ENCODE measurements at places on chromosomes 12 and 14. TPM values are rescaled to one million over a fixed set of nuclear protein-coding genes. Genes with fewer than 3 reads are reported as not detected.

DNA sequence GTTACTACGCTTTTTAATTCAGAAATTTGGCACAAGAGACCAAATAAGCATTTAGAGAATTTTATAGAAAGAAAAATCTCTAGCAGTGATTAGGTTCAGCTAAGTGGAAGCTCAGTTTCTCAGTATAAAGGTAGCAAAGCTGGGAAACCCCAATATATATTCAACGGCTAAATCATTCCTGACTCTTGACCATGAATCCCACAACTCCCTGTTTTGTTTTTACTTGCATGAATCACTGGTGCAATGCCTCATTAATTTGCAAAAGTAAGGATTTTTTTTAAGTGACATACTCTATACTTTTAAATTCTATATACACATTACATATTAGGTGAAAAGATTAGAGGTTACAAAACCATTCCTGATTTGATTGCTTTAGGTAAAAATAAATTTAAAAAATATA, 74.3 kb upstream of the PLEKHG7 start:
- no peak for DNase-seq

Gene EXOC3L4
- total RNA-seq = not detected

- DNase-seq = no peak
These were observed 23.1 kb upstream of the DGLUCY start for GRCh38 chr14:91090743-91091142.

Gene BEST3
- total RNA-seq = 0.82 TPM

DNA sequence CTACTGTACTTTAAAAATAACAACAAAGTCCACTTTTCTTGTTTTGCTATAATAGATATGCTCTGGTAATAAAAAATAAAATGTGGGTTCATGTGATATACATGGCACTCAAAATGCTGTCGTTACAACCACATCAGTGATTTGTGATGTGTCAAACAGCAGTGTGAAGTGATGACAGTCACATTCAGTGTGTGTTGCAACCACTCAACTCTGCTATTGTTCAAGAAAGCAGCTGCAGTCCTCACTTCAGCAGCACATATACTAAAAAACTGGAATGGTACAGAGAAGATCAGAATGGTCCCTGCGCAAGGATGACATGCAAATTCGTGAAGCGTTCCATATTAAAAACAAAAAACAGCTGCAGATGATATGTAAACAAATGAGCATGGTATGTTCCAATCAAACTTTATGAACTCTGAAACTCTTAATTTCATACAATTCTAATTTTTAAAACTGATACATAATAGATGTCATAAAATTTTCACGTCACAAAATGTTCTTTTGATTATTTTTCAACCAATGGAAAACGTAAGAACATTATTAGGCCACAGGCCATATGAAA, 6.7 kb downstream of the TRMT5 start:
- no peak for DNase-seq

GRCh38 chr14:88225721-88226120, 97.3 kb downstream of the KCNK10 start:
- DNase-seq = no peak

DNA sequence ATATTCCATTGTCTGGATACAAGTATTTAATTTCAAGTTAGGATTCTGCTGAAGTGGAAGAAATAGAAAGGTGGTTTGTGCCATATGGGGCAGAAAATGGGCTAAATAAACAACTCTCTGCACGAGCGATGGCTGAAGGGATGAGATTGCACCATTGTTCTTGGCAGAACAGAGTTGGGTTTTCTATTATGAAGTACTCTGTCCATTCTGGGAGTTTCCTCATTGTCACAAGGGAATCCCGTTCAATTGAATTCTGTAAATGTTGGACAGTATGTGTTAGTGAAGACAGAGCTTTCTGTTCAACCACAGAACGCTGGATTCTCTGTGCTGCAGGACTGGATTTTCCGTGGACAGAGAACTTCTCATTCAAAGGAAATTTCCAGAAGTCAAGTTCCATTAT, 345.5 kb upstream of the PRICKLE1 start:
- no peak for DNase-seq

Gene ASCL1
- not detected for total RNA-seq

DNA sequence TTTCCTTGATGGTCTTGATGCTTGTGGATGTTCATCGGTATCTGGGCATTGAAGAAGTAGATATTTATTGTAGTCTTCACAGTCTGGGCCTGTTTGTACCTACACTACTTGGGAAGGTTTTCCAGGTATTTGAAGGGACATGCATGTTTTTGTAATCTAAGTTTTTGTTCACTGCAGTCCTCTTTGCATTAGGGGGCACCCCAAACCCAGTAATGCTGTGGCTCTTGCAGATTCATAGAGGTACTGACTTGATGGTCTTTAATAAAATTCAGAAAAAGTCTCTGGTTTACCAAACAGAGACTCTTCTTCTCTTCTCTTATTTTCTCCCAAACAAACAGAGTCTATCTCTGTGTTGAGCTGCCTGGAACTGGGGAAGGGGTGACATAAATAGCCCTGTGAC, 150.9 kb upstream of the SLC16A7 start:
- no peak for DNase-seq

DNA sequence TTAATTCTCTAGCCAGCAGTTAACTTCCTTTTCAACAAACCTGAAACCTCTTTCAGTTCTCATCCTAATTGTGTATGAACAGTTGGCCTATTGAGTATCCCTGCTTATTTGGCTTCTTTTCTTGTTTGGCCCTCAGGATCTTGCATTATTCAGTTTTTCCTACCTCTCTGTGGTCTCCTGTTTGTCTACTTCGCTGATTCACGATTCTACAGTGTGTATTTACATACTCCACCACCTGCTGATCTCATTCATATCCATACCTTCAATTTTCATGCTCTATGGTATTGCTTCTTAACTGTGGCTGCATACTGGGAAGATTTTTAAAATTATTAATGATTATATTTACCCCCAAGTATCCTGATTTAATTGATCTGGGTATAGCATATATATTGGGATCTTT, 56.4 kb downstream of the RASSF9 start:
- no peak for DNase-seq

Gene NEMP1
- total RNA-seq = 8.0 TPM

- DNase-seq = no peak
These were observed at the start of gene ATN1 for GRCh38 chr12:6927379-6928021. TSS of gene ATN1 (plus strand) at chr12:6927959. CDS start at chr12:6934002, 6,043 bp downstream.

- DNase-seq = no peak
These were observed 139.7 kb downstream of the PRIMA1 start for GRCh38 chr14:93648440-93649168.

GRCh38 chr12:54393207-54393609, 8.7 kb upstream of the ZNF385A start:
- no peak for DNase-seq

DNA sequence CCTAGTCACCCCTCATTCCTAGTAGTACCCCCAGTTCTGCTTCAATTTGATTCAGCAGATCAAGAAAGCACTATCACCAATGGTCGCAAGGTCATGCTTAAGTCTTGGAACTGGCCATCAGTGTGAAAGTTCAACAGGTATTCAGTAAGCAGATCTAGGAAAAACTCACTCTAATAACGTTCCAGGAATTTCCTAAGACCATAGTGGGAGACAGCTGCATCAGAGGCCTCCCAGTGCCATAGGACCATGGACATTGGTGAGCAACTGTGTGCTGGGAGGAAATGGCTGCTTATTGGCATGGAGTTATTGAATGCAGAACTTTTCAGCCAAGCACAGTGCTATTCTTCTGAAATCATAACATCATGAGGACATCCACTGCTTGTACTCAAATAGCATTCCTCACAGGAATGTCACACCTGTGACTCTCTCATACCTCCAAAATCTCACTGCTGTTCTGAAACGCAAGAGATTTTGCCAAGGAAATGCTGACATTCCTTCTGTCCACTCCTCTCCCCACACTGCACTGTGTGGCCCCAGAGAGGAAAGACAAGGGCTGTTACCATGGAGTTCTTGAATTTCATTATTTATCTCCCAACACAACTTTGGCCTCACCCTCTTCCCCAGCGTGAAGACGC, 30.9 kb upstream of the MDM2 start:
- no peak for DNase-seq

Gene GLT1D1
- total RNA-seq = not detected

- DNase-seq = no peak
These were observed 26.2 kb downstream of the RFLNA start for GRCh38 chr12:124321040-124321481.

- no peak for DNase-seq
These were observed 2.4 kb downstream of the KIF5A start for GRCh38 chr12:57552306-57552651.

All from glomerular endothelial cell (primary cell).